Neural crest cell (in vitro differentiated cells): ENCODE measurements at places on chromosomes 12 and 14.

DNA sequence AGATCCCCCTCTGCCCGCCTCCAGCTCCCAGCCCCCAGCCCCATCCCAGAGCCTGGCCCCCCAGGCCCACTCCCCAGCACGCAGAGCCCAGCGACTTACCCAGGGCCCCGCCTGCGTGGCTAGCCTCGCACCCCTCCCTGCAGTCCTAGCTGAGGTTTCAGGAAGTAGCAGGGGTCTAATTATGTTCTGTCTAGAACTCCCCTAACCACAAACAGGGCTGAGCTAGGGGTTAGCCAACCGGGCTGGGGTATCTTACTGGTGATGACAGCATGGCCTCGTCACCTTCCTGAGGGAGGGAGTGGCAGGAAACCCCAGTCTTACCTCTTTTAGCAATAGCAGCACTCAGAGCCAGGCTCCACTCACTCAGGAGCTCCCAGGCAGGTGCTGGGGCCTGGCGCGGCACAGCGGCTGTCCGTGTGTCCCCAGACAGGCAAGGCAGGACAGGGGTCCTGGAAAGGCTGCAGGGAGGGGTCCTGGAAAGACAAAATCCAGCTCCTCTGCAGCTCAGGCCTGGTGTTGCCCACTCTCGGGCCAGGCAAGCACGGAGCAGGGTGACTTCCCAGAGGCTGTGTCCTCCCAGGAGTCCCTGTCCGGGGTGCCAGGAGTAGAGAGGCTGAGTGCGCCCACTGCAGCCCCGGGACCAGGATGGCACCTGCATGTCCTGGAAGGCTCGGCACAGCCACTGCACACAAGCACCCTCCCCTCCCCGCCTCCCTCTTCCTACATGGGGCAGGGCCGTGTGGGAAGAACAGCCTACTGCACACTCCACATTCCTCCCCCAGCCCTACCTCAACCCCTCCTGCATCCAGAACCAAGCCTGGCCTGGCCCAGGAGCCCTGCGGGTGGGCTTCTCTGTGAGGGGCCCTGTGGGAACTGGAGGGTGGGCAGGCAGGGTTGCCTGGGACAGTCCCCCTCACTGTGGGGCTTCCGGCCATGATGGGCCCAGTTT is at the start of gene GPR132:
Gene GPR132 (minus strand): TSS at position 151 of the 949 bp plus-strand sequence. CDS start 10,010 bp downstream, outside the sequence.
- DNase-seq = no peak

- no peak for DNase-seq
Observed at GRCh38 chr12:70983692-70984091, 63.2 kb upstream of the PTPRR start.

DNA sequence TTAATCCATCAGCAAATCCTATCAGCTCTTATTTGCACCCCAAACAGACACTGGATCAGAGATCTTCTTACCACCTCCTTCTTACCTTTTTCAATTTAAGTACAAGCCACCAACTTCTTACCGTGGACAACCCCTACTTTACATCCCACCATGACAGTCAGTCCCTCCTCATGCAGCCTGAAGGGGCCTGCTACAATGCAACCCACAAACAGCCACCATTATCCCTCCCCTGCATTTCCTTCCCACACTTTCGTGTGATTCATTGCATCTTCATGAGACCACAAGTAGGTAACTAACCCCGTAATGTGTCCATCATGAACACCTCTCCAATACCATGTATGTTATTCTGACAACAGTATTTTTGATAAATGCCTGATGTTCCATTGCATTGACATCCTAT is 108.6 kb downstream of the BCL11B start:
- no peak for DNase-seq

GRCh38 chr14:32434880-32435279 is 105.8 kb downstream of the AKAP6 start:
- no peak for DNase-seq

DNA sequence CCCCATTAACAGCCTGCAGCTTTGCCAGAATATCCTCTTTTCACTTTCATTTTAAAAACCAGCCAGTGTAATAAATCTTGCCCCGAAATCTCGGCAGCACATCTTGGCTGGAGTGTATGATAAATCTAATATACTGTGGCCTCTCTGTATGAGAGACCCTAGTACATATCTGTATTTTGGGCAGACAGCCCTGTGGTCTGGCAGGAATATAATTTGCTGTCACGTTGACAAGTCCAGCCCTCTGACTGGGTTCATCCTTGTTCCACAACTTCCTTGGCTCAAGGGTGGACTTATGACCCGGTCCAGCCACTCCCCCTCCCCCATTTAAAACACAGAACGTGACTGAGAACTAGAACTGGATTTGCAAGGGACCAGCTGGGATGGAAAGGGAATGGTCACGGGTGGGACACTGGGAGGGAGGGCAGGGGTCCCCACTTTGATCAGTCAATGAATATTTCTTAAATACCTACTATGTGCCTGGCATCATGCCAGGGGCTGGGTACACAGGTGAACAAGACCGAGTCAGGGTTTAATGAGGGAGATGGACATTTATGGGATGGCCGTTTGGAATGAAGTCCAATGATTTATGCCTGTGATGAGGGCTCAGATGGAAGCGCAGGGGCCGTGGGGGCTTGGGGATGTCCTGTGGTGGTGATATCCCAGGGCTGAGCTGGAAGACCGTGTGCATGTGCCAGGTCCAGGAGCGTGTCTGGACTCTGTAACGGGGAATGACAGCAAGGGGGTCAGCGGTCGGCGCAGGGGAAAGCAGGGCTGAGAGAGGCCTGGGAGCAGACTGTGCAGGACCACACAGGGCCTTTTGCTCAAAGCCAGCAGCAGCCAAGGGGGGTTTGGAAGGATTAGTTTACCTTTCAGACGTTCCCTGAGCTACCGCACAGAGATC is 190.5 kb downstream of the PHETA1 start:
- no peak for DNase-seq

- no peak for DNase-seq
Observed at GRCh38 chr12:88726806-88727720, 146.8 kb upstream of the KITLG start.
